Fibroblast of skin of right biceps (primary cell): ENCODE measurements at places on chromosomes 6 and 20.

DNA sequence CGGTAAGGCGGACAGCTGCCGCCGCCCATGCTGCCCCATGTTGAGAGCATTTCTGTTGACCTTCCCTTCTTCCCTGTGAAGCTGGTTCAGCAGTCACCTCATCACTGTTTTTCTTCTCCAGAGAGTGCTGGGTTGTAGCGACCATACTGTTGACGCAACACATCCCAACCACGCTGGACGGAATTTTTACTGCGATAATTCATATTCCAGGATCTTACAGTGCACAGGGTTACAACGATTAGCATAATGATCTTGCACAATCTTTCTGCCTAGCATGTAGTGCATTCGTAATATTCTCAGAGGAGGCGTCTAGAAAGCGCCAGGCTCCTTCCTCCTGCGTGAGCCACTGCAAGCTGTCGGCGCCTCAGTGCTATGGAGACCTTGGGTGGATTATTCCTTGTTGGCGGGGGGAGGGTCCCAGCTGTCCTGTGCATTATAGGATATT lies 137.0 kb downstream of the MTHFD1L start:
- DNase-seq = peak; percentile 67

DNA sequence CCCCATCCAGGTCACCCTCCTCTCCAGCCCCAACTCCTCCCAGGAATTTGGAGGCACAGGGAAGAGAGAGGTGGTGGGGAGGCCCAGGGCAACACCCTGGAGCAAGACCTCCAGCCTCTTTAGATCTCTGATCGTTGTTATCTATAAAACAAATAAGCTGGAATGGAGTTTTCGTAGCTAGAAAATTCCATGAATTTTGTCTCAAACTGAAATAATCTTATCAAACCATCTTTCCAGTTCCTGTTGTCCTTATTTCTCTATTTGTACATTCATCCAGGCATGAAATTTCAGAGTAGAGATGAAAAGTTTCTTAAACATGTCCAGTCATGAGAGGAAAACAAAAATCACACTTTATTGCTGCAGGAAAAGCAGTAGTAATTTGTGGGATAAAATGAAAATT lies 6.2 kb upstream of the SLC4A11 start:
- no peak for DNase-seq

DNA sequence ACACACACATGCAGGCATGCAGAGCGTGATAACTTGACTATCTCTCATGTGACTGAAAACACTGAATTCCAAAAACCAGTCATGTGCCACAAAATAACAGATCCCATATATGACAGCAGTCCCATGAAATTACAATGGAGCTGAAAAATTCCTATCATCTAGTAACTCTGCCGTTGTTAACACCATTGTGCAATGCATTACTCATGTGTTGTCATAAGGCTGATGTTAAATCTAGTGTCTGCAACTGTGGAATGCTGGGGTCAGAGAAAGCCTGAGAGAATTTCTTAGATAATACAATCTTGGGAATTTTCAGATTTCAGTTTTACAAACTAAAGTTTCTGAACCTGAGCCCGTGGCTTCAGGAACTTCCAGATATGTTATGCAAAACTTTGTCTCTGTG lies 70.2 kb downstream of the LYRM4 start:
- DNase-seq = peak; percentile 96

- DNase-seq = no peak
Measured at GRCh38 chr6:153800580-153801188, 238.4 kb upstream of the OPRM1 start.

DNA sequence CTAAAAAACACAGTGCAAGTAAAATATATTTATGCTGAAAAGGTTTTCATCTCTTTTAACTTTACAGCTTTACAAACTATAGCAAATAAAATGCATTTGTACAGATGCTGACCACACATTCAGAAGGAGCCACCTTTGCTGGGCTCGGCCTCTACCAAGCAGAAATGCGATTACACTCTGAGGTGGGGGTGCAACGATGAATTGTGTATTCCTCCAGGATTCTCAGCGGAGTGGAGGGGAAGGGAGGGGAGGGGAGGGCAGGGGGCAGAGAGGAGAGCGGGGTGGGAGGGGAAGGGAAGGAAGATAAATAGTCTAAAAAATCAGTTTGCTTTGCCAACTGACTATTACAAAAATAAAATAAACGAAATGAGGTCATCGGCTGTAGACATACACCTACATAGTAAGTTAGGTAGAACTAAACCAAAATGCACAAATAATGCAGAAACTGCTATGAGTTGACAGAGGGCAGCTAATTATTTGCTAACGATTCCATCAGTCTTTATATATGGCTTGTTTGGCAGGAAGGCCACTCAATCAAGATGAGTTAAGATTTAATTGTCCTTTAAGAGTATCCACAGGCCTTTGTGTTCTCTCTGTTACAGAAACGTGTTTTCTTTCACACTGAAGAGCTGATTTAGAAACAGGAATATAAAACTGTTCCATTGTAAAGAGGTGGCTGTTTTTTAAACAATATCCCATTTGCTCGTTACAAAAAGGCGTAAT lies 90.1 kb downstream of the TAF4 start:
- DNase-seq = no peak

DNA sequence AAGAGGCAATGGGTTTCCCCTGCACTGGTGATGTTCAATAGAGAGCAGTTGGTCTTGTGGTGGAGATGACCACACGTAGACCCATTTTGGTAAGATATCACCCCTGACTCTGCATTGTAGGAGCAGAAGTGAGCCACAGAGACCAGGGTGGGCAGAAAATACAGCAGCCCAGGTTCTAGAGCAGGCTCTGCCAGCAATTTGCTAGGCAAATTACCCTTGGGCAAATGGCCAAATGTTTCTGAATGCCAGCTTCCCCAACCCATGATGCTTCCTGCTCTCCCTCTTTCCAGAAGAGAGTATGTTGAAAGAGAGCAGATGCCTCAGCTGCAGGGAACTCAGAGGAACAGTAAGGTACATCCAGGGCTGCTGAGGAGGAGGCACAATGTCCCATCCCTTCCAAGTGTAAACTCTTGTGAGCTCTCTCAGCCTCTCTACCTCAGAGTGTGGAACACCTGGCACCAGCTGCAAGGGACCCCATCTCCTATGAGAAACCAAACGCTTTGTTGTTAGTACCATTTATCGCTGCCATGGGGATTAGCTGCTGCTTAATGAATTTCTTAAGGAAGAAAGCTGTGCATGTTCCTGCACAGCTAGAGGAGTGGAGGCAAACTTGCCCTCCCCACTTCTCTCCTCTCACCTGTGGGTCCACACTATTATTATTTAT lies 317.5 kb upstream of the MOCS1 start:
- no peak for DNase-seq

DNA sequence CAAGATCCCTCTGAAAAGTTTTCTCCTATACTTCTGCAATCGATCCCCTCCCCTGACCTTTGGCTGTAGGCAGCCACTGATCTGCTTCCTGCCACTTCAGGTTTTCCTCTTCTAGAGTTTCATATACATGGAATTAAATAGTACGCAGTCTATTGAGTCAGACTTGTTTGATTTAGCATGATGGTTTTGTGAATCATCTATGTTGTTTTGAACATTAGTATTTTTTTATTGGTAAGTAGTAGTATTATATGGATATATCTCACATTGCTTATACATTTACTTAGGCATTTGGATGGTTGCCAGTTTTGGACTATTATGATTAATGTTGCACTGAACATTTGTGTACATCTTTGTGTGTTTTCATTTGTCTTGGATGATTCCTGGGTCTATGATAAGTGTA lies 518.0 kb downstream of the CD109 start:
- DNase-seq = no peak

DNA sequence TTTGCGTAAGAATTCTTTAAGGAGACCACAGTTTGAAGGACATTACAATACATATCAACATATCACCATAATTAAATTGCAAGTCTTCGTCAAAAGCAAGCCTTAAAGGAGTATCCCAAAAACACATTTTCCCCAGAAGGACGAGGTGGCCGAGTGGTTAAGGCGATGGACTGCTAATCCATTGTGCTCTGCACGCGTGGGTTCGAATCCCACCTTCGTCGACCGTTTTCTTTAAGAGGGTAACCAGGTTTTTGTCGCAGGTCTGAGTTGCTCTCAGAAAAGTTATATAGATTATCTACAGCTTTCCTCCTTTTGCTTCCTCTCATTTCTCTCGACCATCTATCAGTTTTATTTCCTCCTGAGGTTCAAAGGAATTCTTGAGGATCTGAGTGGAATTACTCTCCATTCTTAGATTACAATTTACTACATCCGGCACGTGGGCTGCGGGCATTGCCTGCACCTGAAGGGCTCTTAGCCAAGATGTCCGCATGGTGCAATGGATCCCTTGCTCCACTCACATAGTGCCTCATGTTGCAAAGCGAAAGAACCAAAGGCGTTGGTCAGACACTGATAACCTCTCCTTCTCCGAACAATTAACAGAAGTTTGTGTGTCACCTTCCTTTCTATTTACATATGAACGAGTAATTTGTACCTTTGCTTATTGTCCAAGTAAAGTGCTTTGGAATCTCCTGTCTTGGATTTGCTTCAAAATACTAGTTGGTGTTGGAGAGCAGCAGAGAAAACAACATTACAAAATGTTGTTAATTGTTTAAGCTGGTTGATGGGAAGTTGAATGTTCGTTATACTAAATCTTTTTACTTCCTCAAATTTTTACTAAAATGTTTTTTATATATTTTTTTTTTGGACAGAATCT lies 14.0 kb downstream of the POM121L2 start:
- DNase-seq = peak; percentile 68

DNA sequence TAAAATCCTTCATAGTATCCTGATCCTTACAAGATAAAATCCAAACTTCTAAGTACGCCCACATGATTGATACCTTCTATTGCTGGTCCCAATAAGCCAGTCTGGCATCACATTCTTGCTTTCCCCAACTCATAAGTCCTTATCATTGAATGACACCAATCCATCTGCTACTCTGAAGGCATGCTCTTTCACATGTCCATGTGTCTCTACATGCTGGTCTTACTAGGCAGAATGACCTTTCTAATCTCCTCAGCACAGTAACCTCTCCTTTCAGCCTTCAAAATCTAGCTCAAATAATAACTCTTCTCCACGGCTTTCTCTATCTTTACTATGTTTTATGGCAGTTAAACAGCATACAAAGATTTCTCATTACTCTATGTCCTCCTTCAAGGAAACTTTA lies 71.1 kb downstream of the ASCC3 start:
- DNase-seq = no peak

DNA sequence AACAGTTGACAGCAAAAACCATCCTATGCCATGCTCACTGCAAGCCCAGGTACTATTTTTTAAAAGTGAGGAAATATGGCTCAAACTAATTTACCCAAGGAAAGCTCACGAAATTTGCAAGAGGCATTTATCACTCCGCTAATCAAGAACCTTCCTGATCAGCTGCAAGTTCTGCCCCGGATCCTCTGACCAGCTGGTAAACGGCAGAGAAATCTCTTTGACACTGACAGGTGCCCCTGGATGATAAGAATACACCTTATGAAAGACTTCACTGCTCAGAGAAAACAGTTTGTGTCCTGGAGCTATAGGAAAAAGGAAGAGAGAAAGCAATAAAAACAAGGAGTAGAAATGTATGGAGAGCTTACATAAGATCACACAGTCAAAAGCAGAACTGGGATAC lies 6.4 kb downstream of the CNKSR3 start:
- no peak for DNase-seq

DNA sequence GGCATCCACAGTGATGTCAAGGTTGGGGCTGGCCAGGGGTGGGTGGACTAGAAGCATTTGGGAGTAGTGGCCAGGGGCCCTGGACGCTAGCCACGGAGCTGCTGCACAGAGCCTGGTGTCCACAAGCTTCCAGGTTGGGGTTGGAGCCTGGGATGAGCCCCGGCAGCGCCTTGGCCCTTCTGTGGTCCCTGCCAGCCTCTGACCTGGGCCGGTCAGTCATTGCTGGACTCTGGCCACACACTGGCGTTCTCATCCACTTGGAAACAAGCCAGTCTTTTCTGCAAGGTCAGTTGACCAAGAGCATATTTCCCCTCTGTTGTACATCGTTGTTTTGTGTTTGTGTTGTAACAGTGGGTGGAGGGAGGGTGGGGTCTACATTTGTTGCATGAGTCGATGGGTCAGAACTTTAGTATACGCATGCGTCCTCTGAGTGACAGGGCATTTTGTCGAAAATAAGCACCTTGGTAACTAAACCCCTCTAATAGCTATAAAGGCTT lies 8.4 kb downstream of the PSMA7 start:
- DNase-seq = no peak

DNA sequence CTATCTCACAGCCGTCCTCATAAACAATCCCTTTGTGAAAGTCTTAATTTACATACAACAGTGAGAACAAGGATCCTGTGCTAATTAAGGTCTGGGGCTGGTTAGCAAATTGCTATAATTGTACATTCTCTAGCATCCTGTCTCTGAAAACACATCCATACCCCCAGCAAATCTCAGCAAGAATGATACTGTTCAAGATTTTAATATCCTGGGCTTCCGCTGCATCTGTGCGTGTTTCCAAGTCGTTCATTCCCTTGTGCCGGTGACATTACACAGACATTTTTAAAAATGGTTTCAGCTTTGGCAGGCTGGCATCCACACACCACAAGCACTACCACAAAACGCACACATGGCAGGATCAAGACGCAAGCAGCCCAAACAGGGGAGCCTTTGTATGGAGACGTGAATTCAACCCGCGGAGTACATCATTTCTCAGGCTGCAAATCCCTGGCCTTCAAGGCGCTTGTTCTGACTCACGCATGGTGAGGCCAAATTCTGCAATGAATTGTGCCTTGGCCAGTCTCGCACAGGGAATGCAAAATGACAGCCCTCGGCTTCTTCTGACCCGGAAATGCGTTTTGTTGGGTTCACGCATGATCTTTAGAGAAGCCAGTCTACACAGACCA lies 20.3 kb downstream of the ZMYND8 start:
- peak; percentile 82 for DNase-seq

DNA sequence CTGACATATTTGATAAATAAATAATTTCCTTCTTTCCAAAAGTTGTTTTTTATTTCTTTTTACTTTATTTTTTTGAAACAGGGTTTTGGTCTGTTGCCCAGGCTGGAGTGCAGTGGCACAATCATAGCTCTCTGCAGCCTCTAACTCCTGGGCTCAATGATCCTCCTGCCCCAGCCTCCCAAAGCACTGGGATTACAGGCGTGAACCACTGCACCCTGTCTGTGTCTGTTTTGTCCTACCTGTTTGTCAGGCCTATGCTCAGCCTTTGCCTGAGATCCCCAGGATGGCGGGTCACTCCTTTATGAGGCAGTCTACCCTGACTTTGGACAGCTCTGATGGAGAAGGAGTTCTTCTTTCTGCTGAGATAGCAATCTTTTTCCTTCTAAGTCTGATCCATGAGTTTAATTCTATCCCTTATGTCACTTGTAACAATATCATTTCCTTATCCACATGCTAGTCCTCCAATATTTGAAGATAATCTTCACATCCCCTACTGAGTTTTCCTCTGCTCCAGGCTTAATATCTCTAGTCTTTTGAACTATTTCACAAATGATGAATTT lies 14.4 kb upstream of the SLC16A10 start:
- DNase-seq = no peak
